Breast epithelium (tissue), 4 donors: ENCODE measurements at places on chromosomes 6 and 20. TPM values are rescaled to one million over a fixed set of nuclear protein-coding genes. Genes with fewer than 3 reads are reported as not detected.

DNMT3B gene
- total RNA-seq = 0.96 TPM

ZC3H12D gene
- total RNA-seq = 3.8 TPM

REM1 gene
- 3.4 TPM for total RNA-seq

BPIFA1 gene
- not detected for total RNA-seq

CALHM4 gene
- not detected for total RNA-seq

DEFB124 gene
- total RNA-seq = not detected

ITPA gene
- 43.6 TPM for total RNA-seq

ZCCHC3 gene
- 11.5 TPM for total RNA-seq

GLO1 gene
- 113 TPM for total RNA-seq

IL22RA2 gene
- total RNA-seq = 0.15 TPM

SLC52A3 gene
- total RNA-seq = 7.2 TPM

SYNGAP1 gene
- 12.5 TPM for total RNA-seq

- H3K27ac ChIP-seq = no peak overlapping the region
- no peaks in the 10 kb centered on the region for H3K36me3 ChIP-seq
Measured at GRCh38 chr6:156658186-156658965, 118.8 kb upstream of the ARID1B start.

GRCh38 chr6:163187606-163188005 lies 226.9 kb upstream of the QKI start:
- no peaks in the 10 kb centered on the region for H3K4me1 ChIP-seq
- no peak overlapping the region for H3K27ac ChIP-seq
- DNase-seq = no peak
- no peaks in the 10 kb centered on the region for H3K27me3 ChIP-seq
- H3K4me3 ChIP-seq = no peak overlapping the region

DNA sequence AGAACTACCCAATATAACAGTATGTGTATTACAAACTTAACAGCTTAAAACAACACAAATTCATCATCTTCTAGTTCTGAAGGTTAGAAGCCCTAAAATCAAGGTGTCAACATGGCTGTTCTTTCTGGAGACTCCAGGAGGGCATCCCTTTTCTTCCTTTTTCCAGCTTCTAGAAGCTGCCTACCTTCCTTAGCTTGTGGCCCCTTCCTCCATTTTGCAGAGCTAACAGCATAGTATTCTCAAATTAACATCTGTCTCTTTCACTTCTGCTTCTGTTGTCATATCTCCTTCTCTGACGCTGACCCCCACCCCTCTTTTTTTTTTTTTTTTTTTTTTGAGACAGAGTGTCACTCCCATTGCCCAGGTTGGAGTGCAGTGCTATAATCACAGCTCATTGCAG lies 52.8 kb upstream of the AKIRIN2 start:
- DNase-seq = no peak
- H3K27me3 ChIP-seq = no peaks in the 10 kb centered on the region
- H3K36me3 ChIP-seq = no peaks in the 10 kb centered on the region

- H3K27me3 ChIP-seq = no peaks in the 10 kb centered on the region
- H3K36me3 ChIP-seq = no peaks in the 10 kb centered on the region
- no peak for DNase-seq
- H3K4me3 ChIP-seq = no peak overlapping the region
- no peaks in the 10 kb centered on the region for H3K4me1 ChIP-seq
Measured at GRCh38 chr6:122806291-122806690, 17.2 kb downstream of the SMPDL3A start.

GRCh38 chr6:2502998-2503674 lies 247.6 kb downstream of the MYLK4 start:
- H3K27ac ChIP-seq = peak overlapping the region; percentile 84
- H3K36me3 ChIP-seq = no peaks in the 10 kb centered on the region
- no peaks in the 10 kb centered on the region for H3K27me3 ChIP-seq
- H3K4me1 ChIP-seq = no peaks in the 10 kb centered on the region
- DNase-seq = no peak

GRCh38 chr6:49416195-49416594 lies 46.9 kb downstream of the MMUT start:
- no peak for DNase-seq
- no peaks in the 10 kb centered on the region for H3K27me3 ChIP-seq
- H3K4me1 ChIP-seq = no peaks in the 10 kb centered on the region
- no peaks in the 10 kb centered on the region for H3K36me3 ChIP-seq
- no peak overlapping the region for H3K4me3 ChIP-seq

DNA sequence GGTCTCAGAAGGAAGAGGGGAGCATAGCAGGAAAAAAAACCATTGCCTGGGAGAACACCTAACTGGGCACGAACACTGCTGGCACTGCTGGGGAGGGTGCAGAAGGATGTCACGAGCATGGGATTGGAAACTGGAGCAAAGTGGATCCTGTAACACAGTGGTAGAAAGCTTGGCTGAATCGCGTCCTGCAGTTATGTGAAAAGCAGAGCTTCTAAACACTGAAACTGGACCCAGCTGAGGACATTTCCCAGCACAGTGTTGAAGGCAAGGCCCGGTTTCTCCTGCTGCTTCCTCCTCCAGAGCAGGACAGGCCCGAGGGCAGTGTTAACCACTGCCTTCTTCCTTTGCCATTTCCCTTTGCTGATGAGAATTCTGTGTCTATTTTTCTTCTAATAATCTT lies 6.7 kb downstream of the APMAP start:
- H3K36me3 ChIP-seq = no peaks in the 10 kb centered on the region
- no peaks in the 10 kb centered on the region for H3K4me1 ChIP-seq
- H3K27me3 ChIP-seq = no peaks in the 10 kb centered on the region
- DNase-seq = no peak
- H3K4me3 ChIP-seq = no peak overlapping the region

GRCh38 chr6:116016846-116017545 lies 43.7 kb downstream of the FRK start:
- H3K4me1 ChIP-seq = no peaks in the 10 kb centered on the region
- peak overlapping the region; percentile 30 for H3K27ac ChIP-seq

- no peak for DNase-seq
- no peak overlapping the region for H3K27ac ChIP-seq
- no peaks in the 10 kb centered on the region for H3K27me3 ChIP-seq
- H3K4me3 ChIP-seq = no peak overlapping the region
- no peaks in the 10 kb centered on the region for H3K36me3 ChIP-seq
- H3K4me1 ChIP-seq = no peaks in the 10 kb centered on the region
Measured at GRCh38 chr6:157233686-157234085, 89.6 kb downstream of the TMEM242 start.

DNA sequence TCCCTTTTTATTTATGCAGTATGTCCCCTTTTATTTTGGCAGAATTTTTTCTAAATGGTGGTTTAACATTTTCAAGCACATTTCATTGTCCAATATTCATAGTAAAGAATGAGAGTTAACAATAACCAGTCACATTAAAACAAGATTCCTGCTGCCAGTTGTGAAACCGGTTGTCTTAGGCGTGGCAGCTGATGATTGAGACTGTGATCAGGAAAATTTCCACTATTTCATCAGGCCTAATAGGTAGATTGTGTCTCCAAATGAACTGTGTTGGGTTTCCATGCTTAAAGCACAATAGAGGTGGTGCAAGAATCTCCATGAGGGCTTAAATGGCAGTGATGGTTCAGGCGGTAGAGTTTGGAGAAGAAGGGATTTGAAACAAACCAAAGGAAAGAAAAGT lies 15.3 kb downstream of the PRDM1 start:
- peak overlapping the region; percentile 34 for H3K27ac ChIP-seq
- no peaks in the 10 kb centered on the region for H3K4me1 ChIP-seq
- DNase-seq = no peak
- no peaks in the 10 kb centered on the region for H3K27me3 ChIP-seq

GRCh38 chr6:10542213-10542612 lies 21.1 kb downstream of the GCNT2 start:
- H3K27ac ChIP-seq = no peak overlapping the region
- H3K4me3 ChIP-seq = no peak overlapping the region
- H3K27me3 ChIP-seq = no peaks in the 10 kb centered on the region

DNA sequence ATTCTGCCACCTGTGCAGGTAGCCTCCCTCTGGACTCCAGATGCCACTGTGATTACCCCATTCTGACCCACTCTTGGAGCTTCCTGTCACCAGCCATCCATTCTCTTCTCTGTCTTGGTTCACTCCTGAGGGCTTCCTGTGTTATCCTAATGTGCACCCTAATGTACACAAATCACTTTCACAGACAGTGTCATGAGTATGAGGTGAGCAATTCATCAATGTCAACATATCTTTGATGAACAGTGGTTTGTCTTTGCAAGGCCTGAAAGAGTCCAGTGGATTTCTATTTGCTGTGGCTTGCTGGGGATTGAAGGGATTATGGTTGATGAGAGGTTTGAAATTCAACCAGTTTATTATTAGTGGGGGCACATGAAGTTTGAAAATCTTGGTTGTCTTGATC lies 63.8 kb upstream of the EEF1E1 start:
- no peak for DNase-seq
- no peak overlapping the region for H3K27ac ChIP-seq
- no peaks in the 10 kb centered on the region for H3K27me3 ChIP-seq
- H3K4me3 ChIP-seq = no peak overlapping the region

DNA sequence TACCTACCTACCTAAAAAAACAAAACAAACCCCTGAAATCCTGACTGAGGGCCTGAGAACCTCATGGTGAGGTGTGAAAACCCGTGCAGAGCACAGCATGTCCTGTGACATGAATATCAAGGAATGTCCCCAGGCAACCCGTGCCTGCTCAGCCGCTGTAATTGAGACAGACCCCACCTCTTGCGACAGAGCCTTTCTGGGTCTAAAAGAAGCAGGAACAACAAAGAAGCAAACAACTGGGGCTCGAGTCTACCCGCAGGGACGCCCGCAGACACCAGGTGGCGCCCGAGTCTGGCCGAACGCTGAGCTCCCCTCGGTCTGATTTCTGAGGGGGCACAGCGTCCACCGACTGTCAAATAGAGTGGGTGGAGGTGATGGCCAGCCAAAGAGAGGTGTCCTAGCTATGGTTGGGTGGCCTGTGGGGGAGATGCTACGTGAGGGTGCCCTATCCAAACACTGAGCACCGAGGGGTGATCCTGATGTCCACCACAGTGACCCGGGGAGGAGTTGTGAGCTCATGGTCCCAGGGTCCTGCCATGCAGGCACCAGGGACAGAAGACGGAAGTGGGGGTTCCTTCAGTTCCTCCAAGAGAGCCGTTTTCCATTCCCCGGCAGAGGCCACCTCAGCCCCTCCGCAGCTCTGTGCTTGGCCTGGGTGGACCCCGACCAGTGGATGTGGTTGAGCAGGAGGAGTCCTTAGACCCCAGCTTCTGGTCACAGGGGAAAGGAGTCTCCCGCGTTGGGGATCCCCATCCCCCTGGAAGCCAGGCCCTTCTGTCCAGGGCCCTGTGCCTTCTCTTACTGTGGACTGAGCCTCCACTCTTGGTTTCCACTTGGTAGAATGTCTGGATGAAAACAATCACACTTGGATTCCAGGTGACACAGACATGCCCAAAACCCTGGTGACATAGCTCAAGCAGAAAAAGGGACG lies 268.2 kb downstream of the CDC5L start:
- H3K4me3 ChIP-seq = no peak overlapping the region
- H3K4me1 ChIP-seq = no peaks in the 10 kb centered on the region
- DNase-seq = peak; percentile 86
- no peaks in the 10 kb centered on the region for H3K27me3 ChIP-seq

- peak; percentile 8 for DNase-seq
- no peaks in the 10 kb centered on the region for H3K4me1 ChIP-seq
- H3K36me3 ChIP-seq = no peaks in the 10 kb centered on the region
- no peak overlapping the region for H3K27ac ChIP-seq
Measured at GRCh38 chr20:23150304-23151007, 64.3 kb upstream of the CD93 start.

DNA sequence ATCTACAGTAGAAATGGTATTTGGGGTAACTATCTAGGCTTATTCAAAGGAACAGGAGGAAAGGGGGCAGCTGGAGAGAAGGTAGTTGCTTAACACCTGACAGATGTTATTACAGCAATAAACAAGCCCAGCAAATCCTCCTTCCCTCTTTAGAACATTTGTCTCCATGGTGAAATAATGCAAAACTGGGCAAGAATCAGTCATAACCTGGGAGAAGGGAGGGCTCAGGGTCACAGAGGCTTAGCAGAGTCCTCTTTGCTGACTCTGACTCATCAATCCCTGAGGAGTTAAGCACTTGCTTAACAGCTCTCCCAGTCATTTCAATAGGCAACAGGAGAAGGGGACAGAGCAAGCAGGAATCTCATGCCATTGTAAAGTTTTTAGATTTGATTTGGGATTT lies 230.3 kb downstream of the IBTK start:
- H3K27me3 ChIP-seq = no peaks in the 10 kb centered on the region
- no peaks in the 10 kb centered on the region for H3K36me3 ChIP-seq
- H3K4me3 ChIP-seq = no peak overlapping the region
- DNase-seq = no peak

DNA sequence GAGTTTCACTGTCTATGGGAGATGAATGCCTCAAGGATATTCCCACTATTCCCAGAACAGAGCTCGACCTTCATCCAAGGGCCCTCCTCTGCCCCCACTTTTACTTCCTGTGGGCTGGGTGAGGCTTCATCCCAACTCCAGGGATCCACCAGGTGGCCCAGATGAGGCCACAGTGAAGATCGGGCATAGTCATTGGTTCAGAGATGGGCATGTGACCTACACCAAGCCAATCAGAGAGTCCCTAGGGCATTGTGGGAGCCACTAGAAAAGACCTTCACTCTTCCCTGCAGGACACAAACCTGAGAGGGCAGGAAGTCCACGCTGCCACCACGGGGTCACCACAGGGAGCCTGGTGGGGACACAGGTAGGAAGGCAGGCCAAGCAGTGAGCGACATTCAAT lies 72.9 kb upstream of the SLC22A16 start:
- no peaks in the 10 kb centered on the region for H3K36me3 ChIP-seq
- H3K4me3 ChIP-seq = no peak overlapping the region
- DNase-seq = no peak
- H3K4me1 ChIP-seq = no peaks in the 10 kb centered on the region

DNA sequence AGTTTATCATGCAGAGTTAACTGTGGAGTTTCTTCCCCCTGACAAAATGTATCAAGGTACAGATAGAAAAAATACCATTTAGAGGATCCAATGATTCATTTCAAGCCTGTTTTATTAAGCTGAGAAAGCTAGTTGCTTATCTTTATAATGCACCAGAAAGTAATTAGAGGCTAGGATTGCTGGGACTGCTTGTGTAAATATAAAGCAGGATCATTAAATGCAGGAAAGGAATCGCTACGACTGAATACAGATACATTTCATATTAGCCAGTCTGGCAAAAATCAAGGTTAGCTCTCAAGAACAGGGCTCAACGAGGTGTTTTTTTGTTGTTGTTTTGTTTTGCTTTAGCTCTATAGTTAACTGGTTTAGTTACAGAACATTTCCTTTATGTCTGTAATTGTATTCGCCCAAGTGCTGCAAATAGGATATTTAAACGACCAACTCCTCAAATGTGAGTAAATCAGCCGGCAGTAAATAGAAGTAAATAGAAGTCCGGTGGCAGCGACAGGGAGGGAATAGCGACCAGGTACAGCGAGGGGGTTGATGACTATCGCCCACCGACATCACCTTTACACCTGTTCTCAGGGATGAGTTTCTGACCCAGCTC lies 748 bp downstream of the UBE2J1 start:
- DNase-seq = no peak
- H3K4me3 ChIP-seq = peak overlapping the region; percentile 93
- no peaks in the 10 kb centered on the region for H3K4me1 ChIP-seq
- H3K27me3 ChIP-seq = no peaks in the 10 kb centered on the region

- no peak overlapping the region for H3K4me3 ChIP-seq
- no peaks in the 10 kb centered on the region for H3K36me3 ChIP-seq
- H3K4me1 ChIP-seq = no peaks in the 10 kb centered on the region
- DNase-seq = no peak
- no peaks in the 10 kb centered on the region for H3K27me3 ChIP-seq
- H3K27ac ChIP-seq = no peak overlapping the region
Measured at GRCh38 chr6:25342802-25343201, 63.6 kb downstream of the CARMIL1 start.
